Hematopoietic multipotent progenitor cell (in vitro differentiated cells): ENCODE measurements at places on chromosomes 4 and X.

DNA sequence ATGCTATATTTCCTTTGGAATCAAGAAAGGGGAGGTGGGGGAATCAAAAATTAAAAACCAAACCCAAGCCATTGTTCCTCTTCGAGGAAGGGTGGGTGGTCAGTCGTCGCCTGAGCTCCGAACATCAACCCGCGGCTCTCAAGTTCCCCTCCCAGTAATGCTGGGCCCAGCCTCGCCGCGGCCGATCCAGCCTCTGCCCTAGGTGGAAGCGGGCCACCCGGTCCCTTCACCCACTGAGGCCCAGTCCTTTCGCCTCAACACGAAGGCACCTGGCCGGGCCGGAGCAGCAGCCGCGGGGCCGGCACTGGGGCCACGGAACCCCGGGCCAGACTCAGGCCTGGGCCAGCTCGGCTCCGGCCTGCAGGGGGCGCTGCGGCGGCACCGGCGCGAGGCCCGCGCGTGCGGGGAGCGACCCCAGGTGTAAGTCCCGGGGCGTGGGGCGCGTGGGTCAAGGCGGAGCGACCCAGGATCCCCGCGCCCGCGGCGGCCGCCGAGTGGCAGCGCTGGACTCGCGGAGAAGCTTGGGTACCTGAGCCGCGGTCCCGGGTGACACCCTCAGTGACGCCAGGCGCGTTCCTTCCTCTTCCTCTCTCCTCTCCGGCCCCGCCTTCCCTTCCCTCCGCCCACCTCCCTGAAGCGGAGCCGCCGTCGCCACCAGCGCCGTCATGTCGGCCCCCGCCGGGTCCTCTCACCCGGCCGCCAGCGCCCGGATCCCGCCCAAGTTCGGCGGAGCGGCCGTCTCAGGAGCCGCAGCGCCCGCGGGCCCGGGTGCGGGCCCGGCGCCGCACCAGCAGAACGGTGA lies at the start of gene SEC24B:
SEC24B (plus strand) TSS at position 611 of the 802 bp plus-strand sequence; CDS start at position 666, 55 bp downstream.
- DNase-seq = peak; percentile 91

DNA sequence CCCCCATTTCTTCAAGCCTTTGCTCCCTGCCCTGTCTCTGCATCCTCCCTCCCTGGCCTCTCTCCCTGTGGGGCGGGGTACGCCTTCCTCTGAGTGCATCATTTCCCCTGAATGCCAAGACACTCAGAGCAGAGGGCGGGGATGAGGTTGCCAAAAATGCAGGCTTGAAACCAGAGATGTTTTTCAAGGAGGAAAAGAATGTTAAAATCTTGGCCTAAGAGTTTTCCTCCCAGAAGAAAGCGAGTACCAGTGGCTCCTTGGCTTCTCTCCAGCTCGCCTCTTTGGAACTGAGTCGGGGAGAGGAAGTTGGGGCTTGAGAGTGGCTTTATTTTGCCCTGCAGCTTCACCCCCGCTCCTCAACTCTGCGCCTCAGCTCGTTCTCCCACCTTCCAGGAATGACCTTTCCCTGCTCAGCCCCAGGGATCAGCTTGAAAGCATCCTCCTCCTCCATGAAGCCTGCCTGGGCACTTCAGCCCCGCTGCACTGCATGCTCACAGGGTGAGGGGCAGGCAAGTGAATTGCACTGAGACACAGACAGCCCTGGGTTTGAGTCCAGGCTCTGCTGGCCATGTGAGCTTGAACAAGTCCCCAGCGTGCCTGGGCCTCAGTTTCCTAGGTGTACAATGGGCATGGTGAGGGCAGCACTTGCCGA lies 57.5 kb upstream of the SORCS2 start:
- peak; percentile 36 for DNase-seq

DNA sequence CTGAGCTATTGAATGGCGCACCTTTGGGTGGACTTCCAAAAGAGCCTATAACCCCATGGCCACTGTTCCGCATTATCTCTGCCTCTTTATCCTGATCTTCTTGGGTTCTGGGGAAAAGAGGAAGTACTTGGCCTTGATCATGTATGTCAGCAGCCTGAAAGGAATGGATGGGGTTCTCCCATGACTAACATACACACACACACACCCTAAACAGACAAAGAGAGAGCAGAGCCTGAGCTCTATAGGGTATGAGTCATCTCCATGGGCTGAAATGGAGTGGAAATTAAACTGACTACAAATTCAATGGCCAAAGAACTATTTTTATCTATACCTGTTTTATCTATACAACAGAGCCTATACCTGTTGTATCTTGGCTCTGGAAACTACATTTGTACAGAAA lies 141.5 kb upstream of the MTMR8 start:
- DNase-seq = no peak

- no peak for DNase-seq
Observed at GRCh38 chrX:22674932-22675331, 324.8 kb upstream of the DDX53 start.

- DNase-seq = no peak
Observed at GRCh38 chrX:31572360-31572759, 500.5 kb upstream of the FTHL17 start.

- no peak for DNase-seq
Observed at GRCh38 chrX:153379971-153380581, 21.1 kb downstream of the PNMA6E start.

GRCh38 chr4:53508446-53508845 lies 82.8 kb downstream of the LNX1 start:
- no peak for DNase-seq

- no peak for DNase-seq
Observed at GRCh38 chr4:8855818-8856245, 15.8 kb downstream of the HMX1 start.

DNA sequence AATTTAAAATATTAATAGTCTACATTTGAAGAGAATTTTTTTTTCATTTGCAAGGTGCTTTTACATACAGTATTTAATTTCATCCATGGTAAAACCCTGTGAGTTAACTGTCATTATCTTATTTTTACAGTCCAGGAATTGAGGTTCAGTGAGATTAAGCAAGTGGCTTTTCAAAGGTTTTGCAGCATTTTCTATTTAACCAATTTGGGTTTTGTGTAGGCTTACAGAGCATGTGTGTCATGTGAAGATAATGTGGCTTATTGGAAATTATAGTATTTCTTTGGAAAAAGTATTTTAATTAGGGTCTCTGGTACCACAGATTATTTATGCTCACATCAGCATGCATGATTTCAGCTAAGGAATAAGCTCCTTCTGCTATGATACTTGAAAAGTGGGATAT lies 4.5 kb downstream of the XK start:
- no peak for DNase-seq

DNA sequence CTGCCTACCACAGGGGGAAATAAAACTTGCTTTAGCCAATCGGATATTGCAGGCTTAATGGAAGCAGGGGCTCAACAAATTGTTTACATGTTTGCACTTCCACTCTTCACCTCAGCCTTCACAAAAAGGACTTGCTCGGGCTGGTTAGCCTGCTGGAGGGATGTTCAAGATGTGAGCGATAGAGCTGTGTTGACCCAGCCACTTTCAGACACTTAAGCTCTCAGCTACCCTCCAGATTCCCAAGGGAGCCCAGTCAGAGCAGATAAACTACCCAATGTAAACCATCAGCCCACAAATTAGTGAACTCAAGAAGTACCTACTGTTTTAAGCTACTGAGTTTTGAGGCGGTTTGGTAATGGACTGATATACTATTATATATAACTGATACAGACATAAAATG lies 508.4 kb upstream of the FTHL17 start:
- DNase-seq = no peak

DNA sequence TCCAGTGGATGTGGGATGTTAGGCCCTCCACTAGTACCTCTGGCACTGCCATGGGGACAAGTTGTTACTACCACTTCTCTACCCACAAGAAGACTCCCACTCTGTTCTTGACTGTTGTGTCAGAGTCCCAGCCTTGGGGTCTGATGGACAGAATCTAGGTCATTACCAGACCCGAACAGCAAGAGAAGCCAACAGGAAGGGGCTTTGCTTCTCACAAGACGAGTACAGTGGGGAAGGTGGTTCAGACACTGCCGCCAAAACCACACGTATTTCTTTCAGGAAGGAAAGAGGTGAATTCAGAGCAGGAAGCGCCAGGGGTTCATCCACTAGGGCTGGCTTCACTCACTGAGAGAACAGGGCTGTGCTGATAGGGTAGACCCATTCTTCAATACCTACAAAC lies 161.3 kb upstream of the KIT start:
- no peak for DNase-seq

GRCh38 chr4:184993247-184993646 lies 25.0 kb upstream of the HELT start:
- DNase-seq = no peak

DNA sequence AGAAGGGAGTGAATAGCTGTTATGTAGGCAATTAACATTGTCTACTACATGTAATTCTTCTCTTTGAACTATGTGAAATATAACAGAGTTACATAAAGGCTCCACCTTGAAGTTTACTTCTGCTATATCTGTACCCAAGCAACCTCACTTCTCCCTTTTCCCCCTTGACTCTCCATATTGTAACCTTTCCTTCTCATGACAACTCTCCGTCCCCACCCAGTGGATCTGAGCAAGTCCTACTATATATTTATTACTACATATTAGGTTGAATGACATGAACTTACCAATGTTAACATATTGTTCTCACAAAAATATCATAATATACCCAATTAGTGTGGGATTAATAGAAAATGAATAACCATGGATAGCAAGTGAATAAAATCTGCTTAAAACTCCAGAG lies 93.2 kb upstream of the ATP8A1 start:
- peak; percentile 11 for DNase-seq

- peak; percentile 85 for DNase-seq
Observed at GRCh38 chrX:104343428-104344129, 88.8 kb upstream of the ESX1 start.

DNA sequence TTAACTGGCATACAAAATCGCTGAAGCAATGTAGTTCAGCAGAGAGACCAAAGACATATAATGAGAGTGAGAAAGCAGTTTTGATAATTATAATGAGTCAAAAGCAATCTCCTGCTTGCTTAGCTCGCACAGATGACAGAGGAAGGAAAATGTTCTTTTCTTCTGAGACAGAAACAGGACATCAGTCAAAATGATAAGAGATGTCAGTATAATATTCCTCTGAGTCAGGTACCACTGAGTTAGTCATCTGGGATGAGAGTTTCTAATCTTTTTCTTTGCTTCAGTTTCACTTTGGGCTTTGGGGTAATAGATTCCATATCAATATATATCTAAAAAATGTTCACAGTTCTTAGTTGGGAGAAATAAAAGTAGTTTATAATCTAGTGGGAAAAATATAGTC lies 387.2 kb downstream of the PCDH7 start:
- DNase-seq = no peak

GRCh38 chrX:123809854-123810375 lies 49.9 kb upstream of the XIAP start:
- DNase-seq = no peak

- peak; percentile 42 for DNase-seq
Observed at GRCh38 chrX:114344756-114345349, 239.0 kb upstream of the HTR2C start.

DNA sequence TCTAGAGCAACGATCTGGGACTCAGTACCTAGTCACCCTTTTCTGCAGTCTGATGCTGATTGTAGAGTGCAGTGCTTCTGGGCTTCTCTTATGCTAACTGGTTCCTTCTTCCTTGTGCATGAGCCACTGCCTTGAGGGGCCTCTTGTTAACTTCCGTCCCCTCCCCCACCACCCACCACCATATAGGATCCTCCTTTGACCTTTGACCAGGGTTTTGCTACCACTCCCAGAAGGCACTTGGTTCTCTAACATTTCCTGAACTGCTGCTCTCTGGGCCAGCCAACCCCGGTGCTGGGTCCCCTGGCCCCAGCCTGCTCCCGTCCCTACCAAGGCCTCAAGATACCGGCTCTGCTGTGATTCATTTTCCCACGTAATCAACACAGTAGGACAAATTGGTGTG lies 104.6 kb upstream of the KLF3 start:
- no peak for DNase-seq

DNA sequence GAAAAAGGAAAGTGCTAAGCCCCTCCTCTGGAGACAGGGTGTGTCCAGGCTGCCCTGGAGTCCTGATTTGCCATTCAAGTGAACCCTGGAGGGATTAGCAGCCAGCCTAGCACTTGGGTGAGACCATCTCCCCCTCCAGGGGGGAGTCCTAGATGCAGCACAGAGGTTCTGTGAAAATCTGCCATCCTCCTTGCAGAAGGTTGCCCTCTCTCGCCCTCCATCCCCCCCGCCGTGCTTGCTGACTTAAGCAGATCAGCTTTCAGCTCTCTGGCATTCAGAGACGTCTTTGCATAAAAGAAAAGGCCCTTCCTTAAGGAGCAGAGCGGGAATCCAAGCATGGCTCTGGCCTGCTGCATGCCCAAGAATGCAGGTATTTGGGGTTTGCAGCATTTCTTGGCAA lies 102.1 kb upstream of the SCML1 start:
- DNase-seq = no peak

DNA sequence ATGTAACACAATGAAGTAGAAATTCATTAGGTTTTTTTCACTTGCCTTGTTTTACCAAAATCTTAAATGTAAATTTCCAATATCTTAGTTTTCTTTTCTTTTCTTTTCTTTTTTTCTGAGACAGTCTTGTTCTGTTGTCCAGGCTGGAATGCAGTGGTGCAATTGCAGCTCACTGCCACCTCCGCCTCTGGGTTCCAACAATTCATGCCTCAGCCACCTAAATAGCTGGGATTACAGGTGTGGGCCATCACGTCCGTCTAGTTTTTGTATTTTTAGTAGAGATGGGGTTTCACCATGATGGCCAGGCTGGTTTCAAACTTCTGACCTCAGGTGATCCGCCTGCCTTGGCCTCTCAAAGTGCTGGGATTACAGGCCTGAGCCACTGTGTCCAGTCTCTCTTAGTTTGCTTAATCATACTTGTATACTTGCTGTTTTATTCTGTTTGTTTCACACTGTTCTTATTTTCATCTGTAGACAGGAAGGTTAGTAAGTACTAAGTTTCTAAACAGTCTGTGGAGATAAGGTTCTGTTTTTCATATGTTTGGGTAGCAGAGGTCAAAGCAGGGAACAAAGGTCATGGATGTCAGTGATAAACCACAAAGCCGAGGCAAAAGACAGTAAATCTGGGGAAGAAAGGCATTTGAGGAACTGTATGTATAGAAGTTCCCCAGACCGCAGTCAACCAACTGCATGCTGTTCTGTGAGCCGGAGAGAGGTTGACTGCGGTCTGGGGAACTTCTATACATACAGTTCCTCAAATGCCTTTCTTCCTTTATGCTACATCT lies 129.1 kb downstream of the CBR4 start:
- no peak for DNase-seq

DNA sequence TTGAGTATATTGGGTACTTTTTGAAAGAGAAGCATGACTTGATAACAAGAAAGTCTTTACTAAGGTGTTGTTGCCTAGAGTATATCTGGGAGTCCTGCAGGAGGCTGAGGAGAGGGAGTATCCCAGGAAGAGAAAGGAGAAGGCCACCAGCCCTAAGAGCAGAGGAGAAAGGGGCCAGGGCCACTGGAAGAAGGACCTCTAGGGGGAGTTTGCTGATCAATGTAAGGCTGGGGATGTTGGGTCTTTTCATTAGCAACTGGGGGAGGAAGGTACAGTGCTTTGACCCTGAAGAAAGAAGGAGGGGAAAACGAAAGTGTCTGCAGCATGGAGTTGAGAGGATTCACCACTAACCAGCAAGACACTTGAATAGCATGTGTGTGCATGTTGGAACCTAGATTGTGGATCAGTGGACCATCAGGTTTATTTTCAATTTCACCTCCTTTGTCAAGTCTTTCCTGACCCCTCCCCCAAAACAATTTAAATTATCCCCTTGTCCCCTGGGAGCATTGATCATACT lies 4.5 kb downstream of the SMIM9 start:
- no peak for DNase-seq

- no peak for DNase-seq
Observed at GRCh38 chr4:19913650-19914049, 338.1 kb upstream of the SLIT2 start.
